ENCODE measurements at places on chromosomes 6 and 20. TPM values are rescaled to one million over a fixed set of nuclear protein-coding genes. Genes with fewer than 3 reads are reported as not detected.

GRCh38 chr6:166286839-166287271 lies 21.3 kb downstream of the PRR18 start:
- DNase-seq, result no peak

DNA sequence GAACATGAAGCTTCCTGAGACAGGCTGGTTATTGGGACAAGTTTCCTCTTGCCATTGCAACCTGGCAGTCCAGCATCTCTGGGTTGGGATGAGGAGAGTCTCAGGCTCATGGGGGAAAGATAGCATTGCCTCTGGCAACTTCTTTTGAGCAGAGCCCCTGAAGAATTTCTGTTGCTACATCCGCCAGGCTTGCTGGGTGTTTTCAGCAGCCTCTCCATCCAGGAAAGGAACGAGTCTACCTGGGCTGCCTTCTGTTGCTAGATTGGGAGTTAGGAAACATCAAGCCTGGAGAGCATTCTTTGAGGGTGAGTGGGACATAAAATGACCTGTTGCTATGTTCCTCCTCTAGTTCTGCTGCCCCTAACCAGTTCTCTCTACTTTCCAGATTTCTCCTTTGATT lies 313.5 kb downstream of the RFPL4B start:
- DNase-seq, result no peak

- peak; percentile 49 for DNase-seq
These were observed 28.4 kb downstream of the PAQR8 start for GRCh38 chr6:52390361-52390727.

- no peak for DNase-seq
These were observed 34.9 kb downstream of the PYGB start for GRCh38 chr20:25282796-25283195.

- DNase-seq, result no peak
These were observed 26.6 kb downstream of the PYGB start for GRCh38 chr20:25274481-25274880.

DNA sequence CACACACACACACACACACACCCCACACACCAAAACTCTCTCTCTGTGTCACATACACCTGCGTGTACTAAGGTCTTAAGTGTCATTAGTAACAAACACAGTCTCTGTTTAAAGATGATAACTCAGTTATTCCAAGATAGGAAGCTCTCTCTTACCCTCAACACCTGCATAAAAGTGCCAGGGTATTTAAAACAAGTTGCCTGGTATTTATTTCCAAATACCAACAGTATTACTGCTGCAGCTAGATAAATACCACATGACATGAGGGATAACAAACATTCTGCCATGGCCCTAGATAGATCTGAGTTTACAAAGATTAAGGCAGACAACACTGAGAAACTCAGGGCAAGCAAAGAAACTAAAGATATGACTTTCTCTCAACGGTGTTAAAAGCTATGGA lies 118.5 kb downstream of the SIM1 start:
- DNase-seq, result no peak

DNA sequence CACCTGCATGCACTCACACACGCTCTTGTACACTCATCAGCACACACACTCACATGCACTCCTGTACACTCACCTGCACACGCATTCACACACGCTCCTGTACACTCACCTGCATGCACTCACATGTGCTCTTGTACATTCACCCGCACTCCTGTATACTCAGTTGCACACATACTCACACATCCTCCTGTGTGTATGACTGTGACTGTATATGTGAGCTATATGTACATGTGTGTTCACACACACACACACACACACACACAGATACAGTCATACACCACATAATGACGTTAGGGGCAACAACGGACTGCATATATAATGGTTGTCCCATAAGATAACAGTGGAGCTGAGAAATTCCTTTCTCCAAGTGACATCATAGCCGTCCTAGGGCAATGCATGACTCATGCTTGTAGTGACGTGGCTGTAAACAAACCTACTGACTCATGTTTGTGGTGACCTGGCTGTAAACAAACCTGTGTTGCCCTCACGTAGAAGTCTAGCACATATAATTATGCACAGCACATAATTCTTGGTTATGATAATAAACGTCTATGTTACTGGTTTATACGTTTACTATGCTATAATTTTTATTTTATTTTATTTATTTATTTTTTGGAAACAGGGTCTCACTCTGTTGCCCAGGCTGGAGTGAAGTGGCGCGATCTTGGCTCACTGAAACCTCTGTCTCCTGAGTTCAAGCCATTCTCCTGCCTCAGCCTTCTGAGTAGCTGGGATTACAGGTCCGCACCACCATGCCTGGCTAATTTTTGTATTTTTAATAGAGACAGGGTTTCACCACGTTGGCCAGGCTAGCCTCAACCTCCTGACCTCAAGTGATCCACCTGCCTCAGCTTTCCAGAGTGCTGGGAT lies 22.8 kb upstream of the TAF4 start:
- DNase-seq, result peak; percentile 45

- DNase-seq, result no peak
These were observed 79.1 kb downstream of the TNFRSF21 start for GRCh38 chr6:47230579-47230978.

GRCh38 chr6:30790724-30791383 lies 46.5 kb upstream of the IER3 start:
- DNase-seq, result no peak

GRCh38 chr20:34581341-34582184 lies 23.0 kb downstream of the MAP1LC3A start:
- DNase-seq, result peak; percentile 73

DNA sequence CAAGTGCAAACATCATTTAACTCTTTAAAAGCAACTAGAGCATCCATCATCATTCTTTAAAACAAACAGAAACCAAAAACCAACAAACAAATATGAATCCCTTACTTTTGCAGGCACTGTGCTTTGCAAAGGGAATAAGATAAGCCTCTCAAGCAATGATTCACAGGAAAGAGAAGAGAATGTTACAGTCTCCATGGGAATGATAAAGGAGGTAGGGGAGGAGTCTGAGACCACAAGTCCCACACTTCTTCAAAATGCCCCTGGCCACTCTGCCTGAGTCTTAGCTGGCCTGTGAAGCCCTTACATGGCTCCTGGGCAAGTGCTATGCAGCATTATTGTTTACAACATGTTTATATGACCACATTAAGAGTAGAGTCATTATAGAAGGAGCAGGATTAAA lies 257.7 kb upstream of the MARCKS start:
- DNase-seq, result no peak

- no peak for DNase-seq
These were observed 191.7 kb downstream of the SMOC2 start for GRCh38 chr6:168632694-168633093.

- DNase-seq, result no peak
These were observed 27.1 kb downstream of the BCAS1 start for GRCh38 chr20:54043076-54043967.

DNA sequence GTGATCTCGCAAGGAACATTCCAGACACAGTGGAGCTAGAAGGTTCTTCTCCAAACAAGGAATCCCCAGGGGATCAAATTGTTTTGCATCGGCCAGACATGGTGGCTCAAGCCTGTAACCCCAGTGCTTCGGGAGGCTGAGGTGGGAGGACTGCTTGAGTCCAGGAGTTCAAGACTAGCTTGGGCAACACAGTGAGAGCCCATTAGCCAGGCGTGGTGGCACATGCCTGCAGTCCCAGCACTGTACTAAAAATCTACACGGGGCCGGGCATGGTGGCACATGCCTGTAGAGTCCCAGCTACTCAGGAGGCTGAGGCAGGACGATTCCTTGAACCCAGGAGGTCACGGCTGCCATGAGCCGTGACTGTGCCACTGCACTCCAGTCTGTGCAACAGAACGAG lies 15.3 kb downstream of the GMEB2 start:
- DNase-seq, result no peak

DNA sequence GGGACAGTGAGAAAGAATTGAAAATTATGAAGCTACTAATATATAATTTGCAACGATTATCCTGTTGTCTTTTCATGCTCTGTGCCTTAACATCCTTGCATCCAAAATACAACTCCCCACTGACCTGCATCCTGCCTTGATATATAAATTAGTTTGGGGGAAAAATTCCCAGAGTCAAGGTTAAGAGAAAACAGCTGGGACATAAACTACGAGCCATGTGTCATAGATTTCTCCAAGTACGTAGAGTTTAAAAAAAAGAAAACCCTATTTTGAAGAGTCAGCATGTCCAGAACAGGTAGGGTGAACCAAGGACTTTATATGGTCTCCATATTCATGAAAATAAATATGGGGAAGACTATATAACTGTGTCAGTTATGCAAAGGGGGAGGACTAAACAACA lies 123.8 kb upstream of the MARCKS start:
- DNase-seq, result no peak

- DNase-seq, result no peak
These were observed 12.1 kb downstream of the TRIM31 start for GRCh38 chr6:30100585-30101443.

GRCh38 chr6:14017626-14018475 lies 93.1 kb downstream of the RNF182 start:
- no peak for DNase-seq

GRCh38 chr6:20674664-20675063 lies 140.4 kb downstream of the CDKAL1 start:
- DNase-seq, result peak; percentile 12

DNA sequence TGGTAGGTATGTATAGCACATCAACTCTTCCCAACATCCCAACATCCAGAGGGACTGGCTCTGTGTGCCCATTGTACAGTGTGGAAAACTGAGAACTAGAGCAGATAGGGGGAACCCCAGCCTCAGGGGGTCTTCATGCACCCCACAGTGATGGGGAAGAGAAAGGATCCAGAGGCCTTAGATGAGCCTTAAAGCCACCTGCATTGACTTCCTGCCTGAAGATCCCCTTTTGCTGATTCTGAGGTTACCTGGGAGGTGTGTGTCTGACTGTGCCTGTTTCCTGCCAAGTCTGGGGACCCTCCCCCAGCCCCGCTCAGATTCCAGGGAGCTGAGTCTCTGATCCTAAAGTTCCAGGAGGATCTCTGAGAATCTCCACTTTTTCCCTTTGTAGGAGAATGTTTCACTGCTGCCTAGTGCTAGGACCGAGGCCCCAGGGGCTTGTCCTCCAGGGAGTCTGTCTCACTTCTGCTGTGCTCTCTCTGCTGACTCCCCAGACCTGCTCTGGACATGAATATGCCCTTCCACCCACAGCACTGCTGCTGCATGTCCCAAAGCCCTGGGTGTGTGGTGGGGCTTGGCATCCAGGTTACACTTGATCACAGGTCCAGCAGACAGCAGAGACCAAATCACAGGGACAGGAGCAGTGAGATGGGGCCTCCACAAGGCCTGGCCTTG lies 12.8 kb upstream of the PGC start:
- DNase-seq, result no peak

DNA sequence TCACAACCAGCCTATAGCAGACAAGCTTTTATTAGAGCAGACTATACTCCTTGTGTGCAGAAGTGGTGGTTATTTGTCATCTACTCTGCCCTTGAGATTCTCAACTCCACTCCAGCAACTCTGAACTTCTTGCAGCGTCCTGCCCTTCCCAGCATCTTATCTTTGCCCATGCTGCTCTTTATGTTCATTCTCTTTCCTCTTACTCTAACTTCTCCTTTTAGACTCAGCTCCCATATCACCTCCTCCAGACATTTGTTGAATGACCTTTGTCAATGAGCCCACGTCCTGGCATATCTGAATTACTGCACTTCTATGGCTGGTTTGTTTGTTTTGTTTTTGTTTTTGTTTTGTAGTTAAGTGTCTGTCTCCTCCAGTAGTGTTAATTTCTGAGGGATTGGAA lies 81.2 kb downstream of the KCNQ5 start:
- no peak for DNase-seq

CCN5 gene
- total RNA-seq, result not detected

PERP gene
- 0.48 TPM for total RNA-seq

HTR1E gene
- total RNA-seq, result not detected

MLN gene
- total RNA-seq, result not detected

SLC35B2 gene
- total RNA-seq, result 45.8 TPM

LRRC73 gene
- total RNA-seq, result 0.94 TPM

MAN1A1 gene
- total RNA-seq, result not detected

TTK gene
- 62.5 TPM for total RNA-seq

PLCB4 gene
- total RNA-seq, result 4.7 TPM

SNPH gene
- total RNA-seq, result 0.43 TPM

METTL24 gene
- 6.4 TPM for total RNA-seq

Measured in A673 (cell line).